Vagina (tissue), 2 donors: ENCODE measurements at places on chromosomes 5 and 9. TPM values are rescaled to one million over a fixed set of nuclear protein-coding genes. Genes with fewer than 3 reads are reported as not detected.

Gene FOXD4L6
- total RNA-seq = not detected

Gene PAX5
- total RNA-seq = 0.25 TPM

Gene TRMT10B
- 4.7 TPM for total RNA-seq

Gene GABRA6
- not detected for total RNA-seq

Gene INSL4
- total RNA-seq = not detected

Gene OR2V2
- total RNA-seq = not detected

Gene NDUFS6
- total RNA-seq = 26.8 TPM

DNA sequence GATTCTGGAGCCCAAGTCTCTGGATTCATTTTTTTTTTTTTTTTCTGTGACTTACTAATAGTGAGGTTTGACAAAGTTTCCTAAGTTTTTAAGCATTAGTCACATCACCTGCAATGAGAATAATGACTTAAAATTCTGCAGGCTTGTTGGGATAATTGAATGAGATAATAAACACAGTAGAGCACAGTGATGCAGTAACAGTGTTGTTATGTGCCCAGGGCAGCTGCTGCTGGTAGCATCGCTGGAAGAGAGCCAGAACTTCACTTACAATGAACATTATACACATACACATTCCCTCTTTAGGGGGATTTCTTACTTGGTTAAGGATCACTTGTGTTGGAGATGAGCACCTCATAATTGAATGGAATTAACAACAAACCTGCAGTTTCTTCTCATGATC, 78.9 kb downstream of the ALDH7A1 start:
- no peak for DNase-seq

- DNase-seq = no peak
Measured at GRCh38 chr5:67963789-67964519, 251.6 kb upstream of the PIK3R1 start.

DNA sequence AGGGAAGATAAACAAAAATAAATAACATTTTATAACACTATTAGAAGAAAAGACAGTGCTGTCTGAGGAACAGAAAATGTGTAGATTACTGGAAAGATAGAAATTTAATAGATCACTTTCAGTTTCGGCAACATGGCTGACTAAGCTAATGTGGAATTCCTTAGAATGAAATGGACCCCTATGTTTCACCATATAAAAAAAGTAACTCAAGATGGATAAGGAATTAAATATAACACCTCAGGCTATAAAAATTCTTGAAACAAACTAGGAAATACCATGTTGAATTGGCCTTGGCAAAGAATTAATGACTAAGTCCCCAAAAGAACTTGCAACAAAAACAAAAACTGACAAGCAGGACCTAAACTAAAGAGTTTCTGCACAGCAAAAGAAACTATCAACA, 558.3 kb downstream of the CHSY3 start:
- DNase-seq = no peak

GRCh38 chr5:16675806-16676205, 59.0 kb upstream of the RETREG1 start:
- no peak for DNase-seq

DNA sequence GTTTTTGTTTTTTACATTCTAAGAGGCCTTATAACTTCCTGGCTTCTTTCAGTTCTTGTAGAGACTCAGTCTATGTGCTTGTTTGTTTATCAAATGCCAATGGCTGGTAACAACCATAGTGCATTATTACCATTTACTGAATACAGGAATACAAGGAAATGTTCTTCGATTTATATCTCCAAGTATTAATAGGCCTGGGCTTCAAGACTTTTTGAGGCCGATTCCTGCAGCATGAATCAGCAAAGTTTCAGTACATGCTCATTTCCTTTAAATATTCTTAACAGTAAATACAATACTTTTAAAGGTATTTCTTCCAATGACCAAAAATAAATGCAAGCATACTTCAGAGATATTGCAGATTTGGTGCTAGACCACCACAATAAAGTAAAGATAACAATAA, 535.3 kb downstream of the EFNA5 start:
- no peak for DNase-seq

DNA sequence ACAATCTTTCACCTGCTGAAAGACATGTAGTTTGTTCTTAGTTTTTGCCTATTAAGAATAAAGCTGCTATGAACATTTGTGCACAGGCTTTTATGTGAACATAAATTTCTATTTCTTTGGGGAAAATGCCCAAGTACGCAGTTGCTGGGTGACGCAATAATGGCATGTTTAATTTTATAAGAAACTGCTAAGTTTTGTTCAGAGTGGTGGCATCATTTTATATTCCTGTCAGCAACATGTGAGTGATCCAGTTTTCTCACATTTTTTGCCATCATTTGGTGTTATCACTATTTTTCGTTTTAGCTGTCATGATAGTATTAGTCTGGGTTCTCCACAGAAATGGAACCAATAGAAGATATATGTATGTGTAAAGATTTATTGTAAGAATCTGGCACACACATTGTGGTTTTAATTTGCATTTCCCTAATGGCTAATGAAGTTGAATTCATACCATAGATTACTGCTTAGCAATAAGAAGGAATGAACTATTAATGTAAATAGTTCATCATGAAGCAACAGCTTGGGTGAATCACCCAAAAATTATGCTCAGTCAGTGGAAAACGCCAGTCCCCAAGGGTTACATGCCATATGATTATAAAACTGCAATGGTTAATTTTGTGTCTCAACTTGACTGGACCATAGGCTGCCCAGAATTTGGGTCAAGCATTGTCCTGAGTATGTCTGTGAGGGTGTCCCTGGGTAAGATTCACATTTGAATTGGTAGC, 358.6 kb downstream of the MSX2 start:
- DNase-seq = no peak

DNA sequence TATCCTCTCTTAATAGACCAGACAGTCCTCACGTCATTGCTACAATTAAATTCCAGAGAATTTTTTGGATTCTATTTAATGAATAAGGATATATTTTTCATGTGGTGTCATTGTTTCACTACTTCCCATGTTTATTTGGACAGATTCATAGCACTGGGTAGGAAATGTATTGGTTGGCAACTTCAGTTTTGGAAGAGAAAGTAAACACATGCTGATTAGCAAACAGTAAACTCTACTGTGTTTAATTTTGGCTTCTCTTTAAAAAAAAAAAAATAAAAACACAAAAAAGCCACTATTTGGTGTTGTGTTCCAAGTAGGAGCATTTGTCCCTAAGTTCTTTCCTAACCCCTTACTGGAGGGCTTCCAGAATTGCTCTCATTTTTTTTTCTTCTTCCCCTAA, 77.3 kb downstream of the NFIB start:
- no peak for DNase-seq

GRCh38 chr5:79636981-79637733, 24.9 kb downstream of the TENT2 start:
- no peak for DNase-seq

DNA sequence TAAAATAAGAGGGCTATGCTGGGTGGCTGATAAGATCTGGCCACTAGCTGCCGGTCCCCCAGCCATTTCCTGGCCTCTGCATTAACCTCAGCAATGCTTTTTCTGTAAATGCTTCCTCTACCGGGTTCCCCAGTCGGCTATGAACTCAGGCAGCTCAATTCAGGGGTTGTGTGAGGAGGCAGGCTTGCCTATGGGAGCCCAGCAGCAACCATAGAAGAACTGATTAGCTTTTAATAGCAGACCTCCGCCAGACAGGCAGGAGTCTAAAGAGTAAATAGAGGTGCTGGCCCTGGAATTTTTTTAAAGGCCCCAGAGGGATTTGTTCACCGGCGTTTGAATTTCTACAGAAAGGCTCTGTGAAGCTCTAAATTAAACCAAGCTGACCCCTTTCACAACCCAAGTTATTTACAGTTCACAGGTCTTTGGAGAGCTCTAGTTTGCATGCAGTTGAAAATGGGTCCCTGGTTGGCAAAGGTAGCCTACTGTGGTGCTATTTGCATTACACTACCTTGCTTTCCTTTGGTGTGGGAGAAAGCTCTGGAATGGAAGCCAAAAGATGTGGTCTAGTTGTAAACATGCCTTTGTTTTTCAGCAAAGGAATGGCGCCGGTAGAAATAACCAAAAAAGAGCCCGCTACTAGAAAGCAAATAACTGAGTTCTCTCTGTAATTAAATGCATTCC, 289.7 kb upstream of the SEMA6A start:
- DNase-seq = no peak

- no peak for DNase-seq
Measured at GRCh38 chr5:35884773-35885172, 28.1 kb downstream of the IL7R start.

GRCh38 chr9:110426052-110426709, 88.5 kb upstream of the TXNDC8 start:
- no peak for DNase-seq

DNA sequence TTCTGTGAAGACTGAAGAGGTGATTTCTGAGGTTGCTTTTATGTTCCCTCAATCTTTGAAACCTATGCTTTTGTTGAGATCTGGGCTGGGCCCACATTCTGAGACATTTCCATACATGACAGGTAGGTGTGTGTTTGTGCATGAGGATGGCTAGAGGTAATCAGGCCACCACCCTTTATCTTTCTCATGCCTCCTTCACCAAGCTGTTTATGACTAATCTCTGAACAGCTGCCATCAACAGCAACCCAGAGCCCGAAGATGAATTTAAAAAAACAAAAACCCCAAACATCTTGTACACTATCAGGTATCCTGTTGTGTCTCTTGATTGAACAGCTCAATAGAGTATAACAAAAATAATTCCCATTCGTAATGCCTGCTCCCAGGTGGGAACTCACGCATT, 12.6 kb upstream of the C5orf46 start:
- no peak for DNase-seq

DNA sequence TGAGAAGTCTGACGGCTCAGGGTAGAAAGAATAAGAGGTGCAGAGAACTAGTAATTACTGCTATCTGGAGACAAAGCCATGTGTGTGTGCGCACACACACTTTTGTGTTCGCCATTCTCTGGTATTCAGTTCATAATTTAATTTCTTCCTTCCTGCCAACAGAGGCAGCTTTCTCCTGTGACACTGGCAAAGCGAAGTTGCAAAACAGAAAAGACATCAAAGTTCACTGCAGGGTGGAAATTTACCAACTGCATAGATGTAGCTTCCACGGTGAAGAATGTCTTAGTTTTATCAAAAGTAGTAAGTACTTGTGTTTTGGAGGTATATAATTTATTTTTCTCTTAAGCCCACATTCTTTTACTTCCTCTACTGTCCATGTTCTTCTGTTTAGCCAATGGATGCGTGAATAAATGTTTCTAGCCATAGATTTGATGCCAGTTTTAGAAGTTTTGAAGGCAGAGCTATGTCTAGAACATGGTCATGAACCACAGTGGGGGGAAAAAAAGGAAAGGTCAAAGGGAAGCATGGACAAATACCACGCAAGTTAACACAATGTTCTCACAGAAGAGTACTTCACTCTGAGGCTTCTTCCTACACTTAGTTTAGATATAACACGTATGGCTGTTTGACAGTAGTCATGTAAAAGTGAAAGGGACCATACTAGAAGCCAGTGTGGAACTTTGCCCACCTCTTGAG, 536.5 kb upstream of the GRIA1 start:
- DNase-seq = no peak

DNA sequence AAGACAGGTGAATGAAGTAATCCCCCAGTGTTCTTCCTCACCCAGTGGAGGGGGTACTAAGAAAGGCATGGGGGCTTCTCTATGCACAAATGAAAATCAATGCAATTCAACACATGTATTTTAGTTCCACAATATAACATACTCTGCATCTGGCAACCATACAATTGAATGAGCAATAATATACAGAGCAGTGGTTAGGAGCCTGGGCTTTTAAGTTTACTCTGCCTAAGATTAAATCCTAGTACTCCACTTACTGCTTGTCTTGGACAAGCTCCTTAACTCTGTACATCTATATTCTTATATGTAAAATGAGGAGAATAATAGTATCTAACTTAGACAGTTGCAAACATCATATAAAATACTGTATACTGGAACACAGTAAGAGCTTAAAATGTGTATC, 195.4 kb upstream of the TRIM32 start:
- DNase-seq = no peak

DNA sequence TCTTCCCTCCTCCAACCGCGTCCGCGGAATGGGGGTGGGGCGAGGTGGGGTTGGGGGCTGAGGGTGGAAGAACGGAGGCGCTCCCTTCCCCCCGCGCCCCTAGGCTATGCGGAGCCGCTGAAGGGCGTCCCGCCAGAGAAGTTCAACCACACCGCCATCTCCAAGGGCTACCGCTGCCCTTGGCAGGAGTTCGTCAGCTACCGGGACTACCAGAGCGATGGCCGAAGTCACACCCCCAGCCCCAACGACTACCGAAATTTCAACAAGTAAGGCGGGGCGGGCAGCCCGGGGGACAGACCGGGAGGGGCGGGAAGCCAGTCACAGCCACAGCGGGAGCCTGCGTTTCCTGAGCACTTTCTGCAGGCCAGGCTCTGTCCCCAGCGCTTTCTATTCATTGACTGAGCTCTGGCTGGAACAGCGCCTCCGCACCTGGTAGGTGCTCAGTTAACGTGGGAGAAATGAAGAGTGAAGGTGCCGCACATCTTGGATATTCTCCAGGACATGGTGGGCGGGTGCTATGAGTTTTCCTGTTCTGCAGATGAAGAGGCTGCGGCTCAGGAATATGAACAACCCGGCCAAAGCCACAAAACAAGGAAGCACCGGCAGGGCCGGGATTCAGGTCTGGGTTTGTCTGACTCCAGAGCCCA, 11.3 kb downstream of the MYOZ3 start:
- DNase-seq = no peak

- DNase-seq = no peak
Measured at GRCh38 chr9:29865764-29866313, 2292.6 kb upstream of the C9orf72 start.

DNA sequence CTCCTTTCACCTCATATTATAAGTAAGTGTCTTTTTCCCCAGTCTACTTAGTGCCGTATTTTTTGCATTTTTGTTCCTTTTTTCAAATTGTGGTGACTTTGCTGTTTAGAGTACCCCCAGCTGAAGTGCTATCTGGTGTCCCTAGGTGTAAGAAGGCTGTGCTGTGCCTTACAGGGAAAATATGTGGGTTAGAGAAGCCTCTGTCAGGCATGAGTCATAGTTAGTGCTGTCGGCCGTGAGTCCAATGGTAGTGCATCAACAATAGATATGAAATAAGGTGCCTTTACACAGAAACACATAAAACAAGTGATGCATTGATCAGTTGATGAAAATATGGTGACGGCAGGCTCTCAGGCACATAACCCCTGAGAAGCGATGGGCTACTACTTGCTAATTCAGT, 20.1 kb downstream of the SYK start:
- DNase-seq = no peak

- no peak for DNase-seq
Measured at GRCh38 chr5:53027913-53028312, 38.8 kb downstream of the ITGA2 start.

- DNase-seq = no peak
Measured at GRCh38 chr9:94639061-94639998, at the start of gene FBP1. FBP1 (minus strand) TSS chr9:94639518; CDS start chr9:94639310, 208 bp downstream.

DNA sequence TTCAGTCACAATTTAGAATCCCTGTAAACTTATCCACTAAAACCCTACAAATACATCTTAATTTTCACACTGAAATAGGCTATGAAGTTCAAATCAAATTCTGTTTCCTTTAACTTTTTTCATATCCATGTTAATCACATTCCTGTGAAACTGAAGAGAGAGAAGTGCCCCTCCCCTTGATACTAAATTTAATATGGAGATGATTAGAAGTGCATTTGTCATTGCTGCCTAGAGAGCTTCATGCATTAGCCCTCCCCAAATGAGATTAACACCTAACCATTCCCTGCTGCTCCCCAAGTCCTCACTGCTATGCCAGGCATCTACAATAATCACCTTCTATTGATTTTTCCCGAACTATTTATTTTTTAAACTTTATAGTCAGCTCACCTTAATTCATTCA, 85.1 kb upstream of the SPOCK1 start:
- DNase-seq = no peak
